Stromal cell of bone marrow (primary cell): ENCODE measurements at places on chromosomes 5 and 9.

DNA sequence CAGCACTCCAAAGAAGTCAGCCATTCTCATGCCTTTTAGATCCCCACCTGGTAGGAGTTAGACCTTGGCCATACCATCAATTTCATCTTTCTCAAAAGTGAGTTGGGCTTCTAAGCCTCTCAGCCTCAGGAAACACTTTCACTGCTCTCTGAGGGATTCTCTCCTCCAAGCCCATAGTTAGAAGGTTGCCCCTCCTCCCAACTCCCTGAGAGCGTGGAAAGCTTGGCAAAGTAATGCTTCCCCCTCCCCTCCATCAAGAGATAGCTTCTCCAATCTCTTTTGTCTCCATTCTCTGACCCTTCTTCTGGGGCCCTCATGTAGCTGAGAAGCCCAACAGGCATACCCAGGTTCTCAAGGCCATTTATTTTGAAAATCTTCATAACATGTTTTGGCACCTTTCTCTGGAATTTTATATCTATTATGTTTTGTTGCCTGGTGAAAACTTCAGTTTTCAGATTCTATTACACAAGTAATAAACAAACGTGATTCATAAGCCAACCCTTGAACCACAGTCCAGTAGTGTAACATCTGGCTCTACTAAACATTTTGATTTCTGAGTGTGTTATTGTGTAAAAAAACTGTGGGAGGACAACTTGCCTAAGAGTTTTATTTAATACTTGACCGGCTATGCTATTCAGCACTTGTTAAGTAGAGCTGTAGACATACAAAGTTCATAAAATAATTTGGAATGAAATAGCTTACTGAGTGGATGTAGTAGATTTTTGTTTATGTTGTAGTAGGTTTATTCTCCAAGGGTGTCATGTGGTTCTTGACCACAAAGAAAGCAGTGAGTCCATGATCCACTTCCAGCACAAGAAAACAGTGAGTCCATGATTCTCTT is 17.1 kb downstream of the LVRN start:
- peak; percentile 48 for DNase-seq

GRCh38 chr5:67878933-67879332 is 336.6 kb upstream of the PIK3R1 start:
- peak; percentile 59 for DNase-seq

DNA sequence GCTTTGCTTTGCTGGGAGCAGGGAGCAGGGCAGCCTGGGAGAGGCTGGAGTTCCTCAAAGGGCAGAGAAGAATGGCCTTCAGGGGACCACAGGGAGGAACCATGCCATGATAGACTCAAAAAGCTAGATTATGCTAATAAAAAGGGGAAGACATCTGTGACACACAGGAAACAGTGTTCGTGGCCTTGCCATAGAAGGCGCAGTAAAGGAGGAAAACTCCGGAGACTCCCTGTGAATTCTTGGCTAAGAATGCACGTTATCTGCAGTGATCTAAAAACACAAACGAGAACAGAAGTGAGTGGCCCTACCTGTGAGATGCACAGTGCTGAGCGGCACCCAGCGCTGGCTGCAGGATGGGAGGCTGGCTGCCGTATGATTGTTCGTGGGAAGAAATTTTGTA is 15.9 kb upstream of the LTC4S start:
- DNase-seq: no peak

GRCh38 chr5:172243302-172243701 is 40.3 kb downstream of the UBTD2 start:
- DNase-seq: no peak

DNA sequence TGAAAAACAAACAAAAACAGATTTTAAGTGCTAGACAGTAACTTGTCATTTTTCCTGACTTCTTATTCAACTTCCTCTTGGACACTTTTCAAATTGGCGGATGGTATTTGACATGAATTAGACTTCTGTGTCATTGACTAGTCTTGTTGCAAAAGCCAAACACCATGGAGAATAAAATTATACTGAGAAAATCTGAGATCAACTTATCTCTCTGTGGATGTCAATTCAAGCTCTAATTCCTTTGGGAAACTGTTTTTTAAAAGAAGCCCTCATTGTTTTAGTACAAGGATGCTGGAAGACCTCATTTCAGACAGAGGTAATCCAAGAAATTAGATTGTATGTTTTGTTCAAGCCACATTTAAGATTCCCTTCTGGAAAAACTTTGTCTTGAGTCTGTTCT is 831.0 kb downstream of the SEMA5A start:
- no peak for DNase-seq

GRCh38 chr5:39373791-39374190 is 9.5 kb upstream of the C9 start:
- no peak for DNase-seq

DNA sequence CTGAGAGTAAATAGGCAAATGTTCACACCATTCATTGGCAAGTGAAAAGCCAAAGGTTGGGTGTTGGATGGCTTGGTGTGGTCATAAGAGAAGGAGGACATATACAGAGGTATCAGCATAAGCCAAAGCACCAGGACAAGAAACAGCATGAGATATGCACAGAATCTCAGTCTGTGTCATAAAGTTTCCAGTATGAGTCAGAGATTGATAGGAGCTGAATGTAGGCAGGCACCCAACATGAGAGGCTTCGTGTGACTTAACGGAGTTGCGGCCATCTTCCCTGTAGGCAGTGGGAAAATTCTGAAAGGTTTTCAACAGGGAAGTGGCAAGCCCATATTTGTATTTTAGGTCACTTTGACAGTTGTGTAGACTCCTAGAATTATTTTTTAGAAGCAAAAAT is 54.5 kb downstream of the SNCAIP start:
- no peak for DNase-seq

GRCh38 chr5:123094919-123095797 is 6.1 kb downstream of the PRDM6 start:
- no peak for DNase-seq

DNA sequence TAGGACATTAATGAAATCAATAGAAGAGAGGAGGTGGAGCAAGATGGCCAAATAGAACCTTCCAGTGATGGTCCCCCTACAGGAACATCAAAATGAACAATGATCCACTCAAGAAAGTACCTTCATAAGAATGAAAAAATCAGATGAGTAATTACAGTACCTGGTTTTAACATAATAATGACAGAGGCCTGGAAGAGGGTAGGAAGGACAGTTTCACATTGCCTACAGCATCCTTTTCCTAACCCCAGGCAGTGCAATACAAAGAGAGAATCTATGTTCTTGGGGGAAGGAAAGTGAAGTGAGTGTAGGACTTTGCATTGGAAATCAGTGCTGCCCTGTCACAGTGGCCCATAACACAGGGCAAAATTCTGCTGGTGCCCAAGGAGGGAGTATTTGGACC is 81.2 kb upstream of the SPTLC1 start:
- no peak for DNase-seq

GRCh38 chr5:78345485-78345884 is 14.9 kb upstream of the SCAMP1 start:
- peak; percentile 44 for DNase-seq

GRCh38 chr5:98904780-98905179 is 24.0 kb downstream of the CHD1 start:
- no peak for DNase-seq

GRCh38 chr5:4294878-4295277 is 699.2 kb downstream of the IRX1 start:
- no peak for DNase-seq
